ENCODE measurements at places on chromosomes 5 and 9.
A peak's percentile ranks its signal among the peaks of the same experiment; 100 is the strongest.

DNA sequence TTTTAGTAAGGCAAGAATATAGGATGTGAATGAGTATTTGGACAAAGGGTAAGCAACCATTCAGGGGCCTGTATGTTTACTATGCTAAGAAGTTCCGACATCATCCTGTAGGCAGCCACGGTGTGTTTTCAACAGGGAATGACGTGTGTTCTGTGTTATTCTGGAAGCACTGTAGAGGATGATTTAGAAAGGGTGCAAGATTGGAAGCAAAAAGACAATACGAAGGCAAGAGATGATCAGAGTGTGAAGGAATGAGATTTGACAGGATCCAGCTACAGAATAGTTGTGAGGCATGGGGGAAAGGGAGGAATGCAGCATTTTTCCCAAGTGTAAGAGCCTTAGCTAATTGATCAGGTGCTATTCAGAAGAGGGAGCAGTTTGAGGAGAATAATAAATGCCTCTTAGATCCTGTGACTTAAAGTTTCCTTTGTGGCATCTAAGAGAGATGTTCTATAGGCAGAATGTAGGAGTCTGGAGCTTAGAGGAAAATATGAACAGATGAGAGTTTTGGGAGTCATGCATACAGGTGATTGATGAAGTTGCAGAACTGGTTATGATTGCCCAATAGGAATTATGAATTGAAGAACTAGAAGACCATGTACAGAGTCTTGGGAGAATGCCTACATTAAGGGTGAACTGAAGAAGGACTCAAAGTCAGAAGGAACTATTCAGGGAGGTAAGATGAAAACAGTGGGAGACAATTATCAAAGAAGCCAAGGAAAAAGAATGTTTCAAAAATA is 2.5 kb downstream of the SMC5 start:
- no peak for DNase-seq

DNA sequence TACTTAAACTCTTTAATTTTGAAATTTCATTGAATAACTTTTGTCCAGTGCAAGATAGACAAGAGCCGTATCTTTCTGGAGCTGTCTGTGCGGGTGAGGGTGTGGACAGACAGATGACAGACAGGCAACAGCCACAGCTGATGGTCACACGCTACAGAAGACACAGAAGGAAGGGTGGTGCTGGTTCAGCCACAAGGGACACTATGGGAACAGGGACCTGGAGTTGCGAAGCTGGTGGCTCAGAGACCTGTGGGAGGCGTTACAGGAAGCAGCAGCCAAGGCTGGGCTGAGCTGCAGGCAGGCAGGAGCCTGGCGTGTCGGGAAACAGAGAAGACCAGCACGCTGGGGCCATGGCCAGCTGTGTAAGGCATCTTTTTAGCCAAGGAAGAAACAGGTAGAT is 104.4 kb downstream of the WNK2 start:
- DNase-seq: no peak

GRCh38 chr9:123080444-123080843 is 47.0 kb downstream of the GPR21 start:
- DNase-seq: no peak

- DNase-seq: no peak
Measured at GRCh38 chr5:110096419-110096818, 406.7 kb downstream of the MAN2A1 start.

- peak; percentile 85 for DNase-seq
Measured at GRCh38 chr9:27365707-27366376, 68.9 kb upstream of the EQTN start.

- no peak for DNase-seq
Measured at GRCh38 chr9:27627188-27627564, 53.9 kb upstream of the C9orf72 start.

- no peak for DNase-seq
Measured at GRCh38 chr5:90480699-90481098, 6.0 kb downstream of the POLR3G start.

- no peak for DNase-seq
Measured at GRCh38 chr5:1351156-1351555, 6.3 kb upstream of the CLPTM1L start.

GRCh38 chr5:96317945-96318344 is 115.1 kb downstream of the PCSK1 start:
- no peak for DNase-seq

GRCh38 chr5:123035360-123035917 is 1.1 kb downstream of the PPIC start:
- no peak for DNase-seq

All from SK-N-MC (cell line).